ENCODE measurements at places on chromosomes 6 and 20.
A peak's percentile ranks its signal among the peaks of the same experiment; 100 is the strongest.

DNA sequence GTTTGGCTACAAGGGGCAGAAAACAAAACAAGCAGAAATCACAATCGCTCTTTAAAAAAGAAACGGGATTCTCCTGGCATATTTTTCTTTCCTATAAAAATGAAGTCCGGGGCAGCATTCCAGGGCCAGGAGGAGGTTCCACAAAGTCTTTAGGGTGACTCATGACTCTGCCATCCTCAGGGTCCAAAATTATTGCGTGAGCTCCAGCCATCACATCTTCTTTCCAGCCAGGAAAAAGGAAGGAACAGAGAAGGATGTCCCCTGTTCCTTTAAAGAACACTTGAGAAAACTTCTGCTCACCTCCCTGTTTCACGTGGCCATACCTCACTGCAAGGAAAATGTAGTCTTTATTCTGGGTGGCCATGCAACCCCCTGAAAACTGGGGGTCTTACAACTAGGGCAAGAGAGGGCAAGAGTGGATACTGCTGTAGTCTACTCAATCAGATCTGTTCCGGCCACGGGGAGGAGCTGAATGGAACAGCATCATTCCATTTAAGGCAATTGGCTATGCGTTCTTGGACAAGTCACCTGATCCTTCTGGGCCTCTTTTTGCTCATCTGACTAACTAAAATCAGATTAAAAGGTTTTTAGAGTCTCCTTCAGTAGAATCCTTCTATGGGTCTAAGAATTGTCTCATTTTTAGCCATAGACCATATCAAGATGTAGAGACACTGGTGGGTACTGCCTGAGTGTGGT, 49.4 kb downstream of the CTCFL start:
- DNase-seq: no peak

DNA sequence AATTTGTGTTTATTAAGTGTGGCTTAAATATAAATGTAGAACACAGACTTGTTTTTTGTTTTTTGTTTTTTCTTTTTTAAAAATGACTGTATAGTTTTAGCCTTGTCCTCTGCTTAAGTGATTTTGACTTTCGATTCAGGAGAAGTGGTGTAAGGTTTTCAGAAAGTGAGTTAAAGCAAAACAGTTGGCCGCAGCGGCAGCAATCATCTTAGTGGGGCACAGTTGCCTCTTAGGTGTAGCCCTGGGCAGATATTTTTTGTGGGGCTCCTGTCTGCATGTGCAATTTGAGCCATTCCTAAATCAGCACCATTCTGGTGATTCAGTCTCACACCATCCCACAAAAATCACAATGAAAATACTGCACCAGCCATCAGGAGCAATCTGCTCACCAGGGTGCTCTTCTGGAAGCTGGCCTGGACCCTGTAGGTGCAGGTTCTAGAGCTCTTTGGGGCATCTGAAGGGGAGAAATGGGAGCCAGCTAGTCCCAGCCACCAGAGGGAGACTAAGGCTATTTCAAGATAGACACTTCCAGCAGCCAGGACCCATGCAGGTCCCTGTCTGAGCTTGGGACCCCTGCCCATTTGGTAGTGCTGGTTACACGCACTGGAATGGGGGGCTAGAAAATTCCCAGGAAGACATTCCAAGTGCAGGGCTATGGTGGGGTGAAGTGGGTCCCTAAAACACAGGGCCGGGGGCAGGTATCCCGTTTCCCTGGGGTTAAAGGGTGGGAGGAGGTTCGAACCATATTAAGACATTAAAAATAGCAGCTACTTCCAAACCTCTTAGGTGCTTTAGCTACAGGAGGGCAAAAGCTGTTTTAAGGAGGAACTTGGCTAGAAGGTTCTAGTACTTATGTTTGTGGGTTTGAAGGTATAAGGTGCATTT, 156.6 kb downstream of the NFATC2 start:
- DNase-seq: peak; percentile 39

GRCh38 chr6:131733376-131734016, 22.7 kb upstream of the CTAGE9 start:
- peak; percentile 76 for DNase-seq

DNA sequence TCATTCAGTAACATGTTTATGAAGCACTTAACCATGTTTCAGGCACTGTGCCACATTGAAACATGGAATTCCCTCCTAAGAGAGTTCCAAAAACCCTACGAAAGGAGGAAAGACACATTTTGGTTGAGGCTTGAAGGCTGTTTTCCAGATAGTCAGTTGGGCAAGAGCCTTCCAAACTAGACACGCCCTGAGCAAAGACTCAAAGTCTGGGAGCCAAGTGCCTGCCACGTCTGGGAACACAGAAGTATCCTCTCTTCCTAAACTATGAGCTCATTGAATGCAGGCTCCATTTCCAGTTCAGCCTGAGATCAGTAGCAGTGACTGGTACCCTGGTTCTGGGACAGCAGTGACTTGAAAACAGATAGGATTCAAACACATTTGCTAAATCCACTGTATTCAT, 74.5 kb upstream of the FAM8A1 start:
- DNase-seq: no peak

- no peak for DNase-seq
Measured at GRCh38 chr6:116631379-116631990, 15.2 kb downstream of the RSPH4A start.

DNA sequence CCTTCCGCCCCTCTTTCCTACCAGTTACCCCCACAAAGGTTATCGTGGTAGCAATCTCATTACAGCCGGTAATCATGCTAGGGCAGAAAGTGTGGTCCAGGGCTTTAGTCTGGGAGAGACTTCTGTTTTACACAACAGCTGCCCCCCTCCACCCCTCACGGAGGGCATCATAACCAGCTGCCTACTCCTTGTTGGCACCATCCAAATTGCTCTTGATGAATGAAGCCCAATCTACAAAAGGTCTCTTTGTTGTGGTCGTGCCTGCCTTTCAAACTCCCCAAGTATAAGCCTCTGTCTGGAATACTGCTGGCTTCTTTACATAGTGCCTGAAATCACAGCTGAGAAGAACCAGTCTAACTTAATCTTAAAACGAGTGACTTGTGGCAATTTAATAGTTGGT, 157.9 kb downstream of the INSM1 start:
- DNase-seq: no peak

- no peak for DNase-seq
Measured at GRCh38 chr20:2378893-2379292, 1.8 kb upstream of the TGM6 start.

- peak; percentile 38 for DNase-seq
Measured at GRCh38 chr6:83827050-83827449, 26.1 kb upstream of the RIPPLY2 start.

GRCh38 chr6:164303102-164303964, 888.8 kb downstream of the QKI start:
- DNase-seq: no peak

DNA sequence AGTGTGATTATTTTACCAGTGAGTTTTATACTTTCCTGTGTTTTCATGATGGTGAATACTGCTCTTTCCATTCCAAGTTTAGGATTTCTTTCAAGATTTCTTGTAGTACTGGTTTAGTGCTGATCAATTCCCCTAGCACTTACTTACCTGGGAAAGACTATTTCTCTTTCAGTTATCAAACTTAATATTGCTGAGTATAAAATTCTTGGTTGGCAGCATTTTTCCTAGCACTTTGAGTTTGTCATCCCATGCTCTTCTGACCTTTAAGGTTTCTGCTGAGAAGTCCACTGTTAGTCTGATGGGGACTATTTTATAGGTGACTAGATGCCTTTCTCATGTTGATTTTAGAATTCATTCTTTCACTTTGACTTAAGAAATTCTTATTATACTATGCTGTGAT, 842.8 kb upstream of the CITED2 start:
- no peak for DNase-seq

DNA sequence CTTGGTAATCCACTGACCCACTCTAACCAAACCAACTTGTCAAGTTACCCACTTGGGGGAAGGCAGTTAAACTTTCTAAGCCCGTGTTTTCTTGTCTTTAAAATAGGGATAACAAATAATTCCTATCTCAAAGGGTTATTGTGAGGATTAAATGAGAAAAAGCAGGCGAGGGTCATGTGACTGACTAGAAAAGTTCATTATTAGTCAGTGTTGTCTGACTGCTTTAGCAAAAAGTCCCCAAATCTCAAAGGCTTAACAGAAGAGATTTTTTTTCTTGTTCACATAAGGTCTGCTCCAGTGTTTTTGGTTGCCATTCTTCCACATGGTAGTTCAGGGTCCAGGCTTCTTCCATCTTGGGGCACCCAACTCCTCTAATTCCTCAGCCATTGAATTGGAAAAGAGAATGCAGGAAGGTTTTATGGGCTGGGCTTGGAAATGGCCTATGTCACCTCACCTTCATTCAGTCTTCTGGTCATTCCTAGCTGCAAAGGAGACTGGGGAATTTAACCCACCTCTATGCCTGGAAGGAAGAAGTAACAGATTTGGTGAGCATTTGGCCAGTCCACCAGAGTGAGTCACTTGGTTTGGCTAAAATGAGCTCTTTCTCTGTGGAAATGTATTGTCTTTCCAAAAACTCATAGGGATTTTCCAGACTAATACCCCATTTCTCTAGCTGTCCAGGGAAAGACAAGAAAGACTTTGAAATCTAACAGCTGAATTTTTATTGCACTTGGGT, 77.0 kb downstream of the CAP2 start:
- DNase-seq: no peak

- DNase-seq: no peak
Measured at GRCh38 chr6:15491986-15492269, 170.9 kb downstream of the DTNBP1 start.

GRCh38 chr6:1597121-1597744, 12.5 kb upstream of the FOXC1 start:
- no peak for DNase-seq

GRCh38 chr6:63058601-63059000, 152.7 kb upstream of the FKBP1C start:
- no peak for DNase-seq

DNA sequence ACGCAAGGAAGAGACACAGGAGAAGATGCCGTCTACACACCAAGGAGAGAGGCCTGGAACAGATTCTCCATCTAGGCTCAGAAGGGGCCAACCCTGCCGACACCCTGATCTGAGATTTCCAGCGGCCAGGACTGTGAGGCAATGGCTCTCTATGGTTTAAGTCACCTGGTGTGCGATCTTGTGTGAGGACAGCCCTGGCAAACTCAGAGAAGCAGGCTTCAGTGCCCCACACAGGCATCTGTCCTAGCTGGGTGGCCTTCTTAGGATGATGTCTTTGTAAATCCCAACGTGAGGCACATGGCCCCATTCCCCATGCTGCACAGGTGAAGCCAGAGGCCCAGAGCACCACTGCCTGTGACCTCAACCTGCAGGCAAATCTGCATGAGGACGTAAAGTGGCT, 87.6 kb upstream of the FRMD1 start:
- no peak for DNase-seq

- DNase-seq: no peak
Measured at GRCh38 chr6:147463651-147464050, 44.8 kb upstream of the SAMD5 start.

DNA sequence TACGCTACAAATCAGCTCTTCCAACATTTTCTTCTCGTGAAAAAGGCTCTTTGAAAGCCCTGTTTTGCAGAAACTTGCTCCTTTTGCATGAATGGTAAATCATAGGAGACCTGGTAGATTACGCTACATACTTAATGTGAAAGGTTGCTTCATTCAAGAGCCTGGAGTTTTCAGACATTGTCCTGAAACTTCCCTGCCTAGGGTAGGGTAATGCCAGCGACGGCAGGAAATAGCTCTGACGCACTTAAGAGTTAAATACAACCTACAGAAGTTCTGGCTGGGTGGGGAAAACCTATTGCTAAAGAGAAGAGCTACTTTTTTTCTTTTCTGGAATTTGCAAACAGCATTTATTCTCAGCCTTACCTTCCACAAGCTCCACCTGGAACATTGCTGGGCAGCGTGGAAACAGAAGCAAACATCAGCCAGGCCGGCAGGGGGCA, 144.5 kb downstream of the LPA start:
- DNase-seq: no peak

DNA sequence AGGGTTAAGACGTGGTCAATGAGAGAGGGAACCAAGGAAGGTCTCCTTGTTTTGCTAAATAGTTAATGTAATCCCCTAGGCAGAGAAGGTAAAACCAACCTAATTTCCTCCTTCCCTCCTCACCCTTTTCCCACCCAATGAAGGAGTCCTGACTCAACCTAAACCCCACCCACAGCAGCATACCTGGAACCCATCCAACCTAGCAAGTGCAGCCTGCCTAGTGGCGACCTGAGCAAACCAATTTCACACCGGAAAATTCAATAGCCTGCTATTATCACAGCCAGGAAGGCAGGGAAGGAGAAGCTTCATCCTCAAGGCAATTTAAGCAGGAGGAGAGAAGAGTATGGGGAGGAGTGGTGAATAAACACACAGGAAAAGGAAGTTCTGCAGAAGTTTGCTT, 46.9 kb downstream of the OSTM1 start:
- DNase-seq: peak; percentile 33

GRCh38 chr20:15654208-15654649, 919.0 kb downstream of the KIF16B start:
- no peak for DNase-seq

GRCh38 chr6:123203928-123204327, 207.9 kb downstream of the CLVS2 start:
- no peak for DNase-seq

DNA sequence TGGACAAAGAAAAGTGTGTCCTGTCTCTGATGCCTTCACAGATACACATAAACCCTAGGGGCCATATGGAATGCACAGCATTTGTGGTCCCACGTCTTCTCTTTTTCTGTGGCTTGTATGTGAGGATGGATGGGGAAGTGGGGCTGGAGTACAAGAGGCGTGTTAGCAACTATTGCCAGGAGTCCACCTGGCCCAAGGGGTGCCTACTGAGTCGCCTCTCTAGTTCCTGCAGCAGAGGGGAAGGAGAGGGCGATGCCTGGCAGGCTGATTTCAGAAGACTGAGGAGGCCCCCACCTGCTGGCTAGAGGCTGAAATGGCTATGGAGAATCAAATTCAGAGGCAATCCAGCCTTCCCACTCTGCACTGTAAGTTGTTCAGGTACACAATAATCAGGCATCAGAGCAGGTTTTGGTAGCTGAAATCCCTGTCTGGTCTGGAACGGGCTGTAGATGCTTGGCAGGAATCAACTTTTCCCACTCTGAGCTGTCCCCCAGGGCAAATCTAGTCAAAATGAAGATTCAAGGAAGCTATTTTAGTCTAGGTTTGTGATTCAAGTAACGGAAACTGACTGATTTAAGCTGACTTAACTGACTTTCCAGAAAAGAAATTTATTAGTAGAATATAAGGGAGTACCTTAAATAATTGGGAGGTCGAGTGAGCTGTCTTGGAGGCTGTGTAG, 14.9 kb upstream of the PPARD start:
- peak; percentile 48 for DNase-seq

All from Daoy (cell line).